ENCODE measurements at places on chromosomes 7 and 10.

- no peak for DNase-seq
Observed at GRCh38 chr7:117021986-117022385, 68.7 kb downstream of the ST7 start.

DNA sequence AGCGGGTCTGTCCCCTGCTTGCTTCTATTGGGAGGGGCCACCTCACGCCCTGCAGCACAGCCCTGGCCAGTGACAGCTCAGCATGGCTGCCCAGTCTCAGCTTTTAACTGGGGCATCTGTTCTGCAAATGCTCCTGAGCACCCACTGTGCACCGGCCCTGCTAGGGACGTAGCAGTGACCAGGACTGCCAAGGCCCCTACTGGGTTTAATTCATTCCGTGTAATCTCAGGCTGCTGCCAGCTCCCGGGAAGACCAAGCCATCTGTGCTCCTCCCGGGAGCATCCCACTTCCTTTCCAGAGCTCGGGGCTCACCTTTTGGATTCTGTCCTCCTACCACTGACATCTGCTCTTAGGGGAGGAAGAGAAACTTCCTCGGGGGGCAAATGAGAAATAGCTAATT is 85.2 kb downstream of the ADARB2 start:
- DNase-seq, result no peak

DNA sequence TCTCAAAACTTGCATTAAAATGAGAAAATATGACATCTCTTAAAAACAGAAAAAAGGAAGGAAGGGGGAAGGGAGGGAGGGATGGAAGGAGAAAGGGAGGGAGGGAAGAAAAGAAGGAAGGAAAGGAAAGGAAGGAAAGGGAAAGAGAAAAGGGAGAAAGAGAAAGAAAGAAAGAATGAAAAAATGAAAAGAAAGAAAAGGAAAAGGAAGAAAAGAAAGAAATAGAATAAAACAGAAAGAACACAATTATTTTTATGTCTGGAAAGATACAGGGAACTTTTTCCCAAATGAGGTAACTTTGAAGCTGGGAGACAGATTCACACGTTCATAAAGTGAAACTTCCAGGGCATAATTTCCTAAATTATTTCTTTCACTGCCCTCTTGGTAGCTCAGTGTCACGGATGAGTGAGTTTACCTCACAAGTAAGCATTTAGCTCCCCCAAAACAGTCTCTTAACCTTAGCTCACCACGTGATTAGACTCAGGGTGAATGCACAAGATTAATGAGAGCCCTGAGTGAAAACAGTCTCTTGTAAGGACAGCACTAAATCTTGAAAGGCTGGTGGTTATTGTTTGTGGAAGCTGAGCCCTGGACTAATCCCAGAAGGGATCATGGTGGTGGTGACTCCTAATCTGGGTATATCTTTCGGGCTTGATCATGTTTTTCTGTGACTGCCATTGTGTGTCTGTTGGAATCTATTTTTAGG is 74.1 kb upstream of the HDAC9 start:
- DNase-seq, result peak; percentile 5

DNA sequence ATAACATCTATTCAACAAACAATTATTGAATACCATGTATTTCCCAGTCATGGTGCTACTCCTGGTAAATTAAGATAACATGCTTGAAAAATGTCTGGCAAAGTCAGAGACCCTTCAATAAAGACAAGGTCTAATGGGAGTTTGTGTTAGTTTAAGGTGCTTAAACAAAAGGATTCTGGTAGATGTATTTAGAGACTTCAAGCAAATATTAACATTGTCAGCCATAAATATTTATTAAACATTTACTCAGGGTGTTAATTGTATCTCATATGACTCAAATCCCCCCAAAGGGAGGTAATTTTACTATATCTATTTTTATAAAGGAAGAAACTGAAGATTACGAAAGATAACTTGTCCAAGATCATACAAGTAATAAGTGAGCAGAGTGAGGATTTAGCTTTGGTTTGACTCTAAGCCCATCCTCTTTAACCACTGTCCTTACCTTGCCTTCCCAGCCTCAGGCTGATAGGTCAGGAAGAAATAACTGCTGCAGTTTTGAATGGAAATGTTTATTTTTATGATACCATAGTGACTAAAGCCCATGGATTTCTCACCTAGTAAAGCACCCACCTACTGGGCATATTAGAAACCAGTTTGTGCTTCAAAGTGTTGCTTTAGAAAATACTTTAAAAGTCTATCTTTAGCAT is 215.4 kb downstream of the COBL start:
- DNase-seq, result no peak

- DNase-seq, result no peak
Observed at GRCh38 chr7:44849885-44850544, 2.1 kb upstream of the H2AZ2 start.

DNA sequence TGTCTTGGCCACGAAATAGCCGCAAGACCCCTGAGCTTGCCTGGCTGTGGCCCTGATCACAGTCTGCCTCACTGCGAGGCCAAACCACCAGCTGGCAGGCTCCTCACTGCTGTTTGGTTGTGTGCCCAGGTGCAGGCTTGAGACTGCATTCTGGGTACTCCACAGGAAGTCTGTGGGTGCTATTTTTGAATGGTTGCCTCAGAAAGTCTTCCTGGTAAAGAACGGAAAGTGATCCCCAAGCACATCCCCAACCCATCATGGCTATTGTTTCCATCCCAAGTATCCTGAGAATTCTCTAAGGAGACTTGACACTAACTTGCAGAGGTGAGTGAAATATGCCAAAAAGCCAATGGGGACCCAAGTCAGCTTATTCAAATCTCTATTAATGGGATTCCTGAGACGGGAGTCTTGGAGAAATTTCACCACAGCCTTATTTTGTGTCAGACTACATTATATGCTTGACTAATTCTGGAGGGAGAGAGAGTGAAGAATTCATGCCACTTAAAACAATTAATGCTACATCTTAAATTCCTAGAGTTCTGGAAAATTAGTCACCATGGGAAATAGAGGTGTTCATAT is 170.9 kb downstream of the RAMP3 start:
- DNase-seq, result no peak

- peak; percentile 46 for DNase-seq
Observed at GRCh38 chr10:88395677-88396076, 187.4 kb downstream of the RNLS start.

DNA sequence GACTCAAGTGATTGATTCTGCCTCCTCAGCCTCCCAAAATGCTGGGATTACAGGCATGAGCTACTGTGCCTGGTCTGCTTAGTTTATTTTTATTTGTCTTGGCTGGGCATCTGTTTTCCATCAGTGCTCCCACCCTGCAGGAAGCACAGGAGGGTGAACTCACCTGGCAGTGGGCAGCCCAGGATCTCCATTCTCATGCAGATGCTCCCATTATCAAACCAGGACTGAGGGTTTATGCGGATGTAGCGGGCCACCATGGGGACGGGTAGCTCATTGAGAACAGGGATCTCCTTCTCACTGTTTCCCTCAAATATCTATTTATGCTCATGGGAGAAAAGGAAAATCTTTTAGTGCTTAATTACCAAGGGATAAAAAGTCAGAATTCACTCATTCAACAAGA is 93.8 kb downstream of the CPXM2 start:
- DNase-seq, result no peak

GRCh38 chr7:73338321-73338720 is 10.4 kb downstream of the FKBP6 start:
- no peak for DNase-seq

DNA sequence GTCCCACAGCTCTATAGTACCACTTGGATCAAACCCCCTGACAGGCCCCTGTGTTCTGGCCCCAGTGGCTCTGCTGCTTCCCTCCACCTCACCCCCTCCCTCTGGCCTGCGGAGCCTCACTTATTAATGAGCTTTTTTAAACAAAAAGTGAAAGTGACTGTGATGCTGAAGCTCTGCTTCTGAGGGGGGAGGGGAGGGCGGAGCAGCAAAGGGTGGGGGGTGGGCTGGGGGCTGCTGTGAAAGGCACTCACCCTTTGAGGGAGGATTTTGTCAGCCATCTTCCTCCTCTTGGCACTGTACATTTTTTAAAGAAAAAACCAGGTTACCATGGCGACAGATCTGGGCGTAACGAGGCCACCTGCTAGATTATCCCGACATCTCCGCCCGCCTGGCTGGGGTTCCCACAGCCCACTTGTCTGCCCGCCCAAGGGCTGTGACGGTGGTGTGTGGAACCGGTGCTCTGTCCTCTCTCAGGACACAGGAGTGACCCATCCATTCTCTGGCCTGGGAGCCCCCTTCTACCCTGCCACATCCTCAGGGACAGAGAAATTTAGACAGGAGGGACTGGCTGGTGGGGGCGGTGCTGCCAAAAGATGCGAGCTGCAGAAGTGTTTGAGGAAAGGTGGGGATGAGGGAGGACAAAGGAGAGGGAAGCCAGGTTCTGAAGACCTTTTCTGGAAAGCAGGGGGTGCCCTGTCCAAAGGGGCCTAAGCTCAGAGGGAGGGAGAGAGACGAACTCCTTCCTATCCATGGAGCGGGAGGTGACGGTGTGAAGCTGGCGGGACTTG is 4.9 kb downstream of the SMARCD3 start:
- no peak for DNase-seq

DNA sequence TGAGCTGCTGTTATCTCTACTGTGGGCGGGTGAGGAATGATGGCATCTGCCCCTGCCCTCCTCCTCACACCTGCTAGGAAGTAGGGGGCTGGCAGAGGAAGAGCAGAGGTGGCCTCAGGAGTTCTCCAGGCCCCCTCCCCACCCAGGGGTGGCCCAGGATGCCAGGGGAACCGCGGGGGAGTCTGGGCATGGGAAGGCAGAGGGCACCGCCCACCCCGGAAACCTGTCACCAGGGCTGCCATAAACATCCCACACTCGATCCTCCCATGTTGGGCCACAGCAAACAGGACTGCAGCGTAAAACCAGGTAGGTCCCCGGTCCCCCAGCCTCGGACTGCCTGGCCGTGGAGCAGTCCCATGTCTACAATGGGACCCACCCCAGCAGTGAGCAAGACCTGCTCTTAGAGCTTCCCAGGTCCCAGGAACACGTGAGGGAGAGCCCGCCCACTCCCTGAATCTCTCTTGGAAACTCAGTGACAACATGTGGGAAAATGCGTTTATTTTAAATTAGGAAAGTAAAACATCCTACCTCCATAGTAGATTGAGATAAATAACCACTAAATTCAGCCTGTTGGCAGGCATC is 23.4 kb downstream of the EBF3 start:
- DNase-seq, result no peak

DNA sequence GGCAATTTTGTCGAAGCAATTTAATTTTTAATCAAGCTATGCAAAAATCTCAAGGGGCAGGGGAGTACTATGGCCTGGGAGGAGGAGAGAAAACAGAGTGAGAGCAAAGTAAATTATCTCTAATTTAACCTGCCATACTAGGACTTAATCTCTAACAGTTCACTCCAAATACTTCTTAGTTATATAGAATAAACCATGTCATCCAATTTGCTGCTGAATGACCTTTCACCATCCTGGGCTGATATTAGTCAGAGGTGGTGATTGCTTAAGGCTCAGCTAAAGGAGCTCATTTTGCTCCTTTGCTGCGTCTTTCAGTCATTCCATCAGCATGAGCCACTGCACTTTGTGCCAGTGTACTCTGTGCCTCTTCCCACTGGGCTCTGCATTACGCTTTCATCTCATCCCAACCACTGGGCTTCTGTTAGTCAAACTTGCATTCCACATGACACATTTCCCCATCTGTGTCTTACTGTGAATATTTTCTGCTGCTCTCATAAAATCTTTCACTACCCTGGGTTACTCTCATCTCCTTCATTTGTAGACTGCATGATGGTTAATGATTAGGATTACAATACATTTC is 84.3 kb downstream of the CD36 start:
- DNase-seq, result no peak

- peak; percentile 80 for DNase-seq
Observed at GRCh38 chr10:88728107-88728763, 22.2 kb downstream of the LIPK start.

GRCh38 chr10:72274730-72275350 is 1.1 kb downstream of the DDIT4 start:
- DNase-seq, result peak; percentile 68

- DNase-seq, result peak; percentile 84
Observed at GRCh38 chr10:5840314-5841307, 27.4 kb upstream of the GDI2 start.

All from NB4 (cell line).